ENCODE measurements at places on chromosomes 2 and 18.
A peak's percentile ranks its signal among the peaks of the same experiment; 100 is the strongest.

GRCh38 chr18:8324343-8325065 lies 284.7 kb upstream of the RAB12 start:
- DNase-seq, result no peak

DNA sequence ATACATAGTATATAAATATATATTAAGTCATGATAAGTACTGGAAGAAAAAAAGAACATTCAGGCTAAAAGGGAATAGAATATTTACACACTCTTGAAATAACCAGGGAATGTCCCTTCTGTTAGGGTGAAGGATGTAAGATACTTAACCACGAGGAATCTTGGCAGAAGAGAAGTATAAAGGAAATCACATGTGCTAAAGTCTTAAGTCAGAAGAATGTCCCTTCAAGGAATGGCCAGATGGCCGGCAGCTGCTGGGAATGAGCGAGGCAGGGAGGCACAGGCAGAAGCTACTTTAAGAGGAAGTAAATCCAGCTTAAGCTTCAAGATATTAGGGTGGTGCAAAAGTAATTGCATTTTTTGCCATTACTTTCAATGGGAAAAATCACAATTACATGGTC lies 5.5 kb downstream of the CCDC102B start:
- DNase-seq, result no peak

GRCh38 chr18:48719974-48720654 lies 181.3 kb downstream of the CTIF start:
- no peak for DNase-seq

DNA sequence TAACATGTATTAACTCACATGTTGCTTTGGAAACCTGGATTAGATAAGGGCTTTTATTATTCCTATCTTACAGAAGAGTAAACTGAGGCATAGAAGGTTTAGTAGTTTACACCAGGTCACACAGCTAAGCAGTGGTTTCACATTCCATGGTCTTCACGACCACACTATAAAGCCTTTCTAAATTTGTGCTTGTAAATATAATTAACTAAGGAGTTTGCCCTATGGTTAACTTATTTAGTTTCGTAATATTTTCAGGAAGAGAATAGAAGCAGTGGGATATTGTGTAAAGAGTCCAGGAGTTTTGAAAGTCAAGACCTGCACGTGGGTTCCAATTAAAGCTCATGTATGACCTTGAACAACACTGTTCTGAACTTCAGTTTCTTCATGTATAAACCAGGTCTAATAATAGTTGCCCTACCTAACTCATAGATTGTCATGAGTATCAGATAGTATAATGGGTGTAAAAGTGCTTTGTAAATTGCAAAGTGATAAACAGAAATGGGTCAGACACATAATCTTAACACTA lies 19.5 kb upstream of the SOS1 start:
- no peak for DNase-seq

DNA sequence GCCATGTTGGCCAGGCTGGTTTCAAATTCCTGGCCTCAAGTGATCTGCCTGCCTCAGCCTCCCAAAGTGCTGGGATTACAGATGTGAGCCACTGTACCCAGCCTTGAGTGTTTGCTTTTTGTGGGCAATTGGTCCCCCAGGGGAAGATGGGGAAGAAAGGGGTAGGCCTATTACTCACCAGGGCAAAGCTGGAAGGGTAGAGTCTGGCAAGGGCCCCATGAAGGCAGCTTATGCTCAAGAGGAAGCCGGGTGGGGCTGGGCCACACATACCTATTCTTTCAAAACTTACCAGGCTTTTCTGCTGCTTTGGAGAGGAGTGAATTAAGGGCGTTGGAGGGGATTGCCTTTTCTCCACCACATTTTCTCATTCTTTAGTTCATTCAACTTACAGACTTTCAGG lies 24.5 kb upstream of the CD28 start:
- DNase-seq, result no peak

DNA sequence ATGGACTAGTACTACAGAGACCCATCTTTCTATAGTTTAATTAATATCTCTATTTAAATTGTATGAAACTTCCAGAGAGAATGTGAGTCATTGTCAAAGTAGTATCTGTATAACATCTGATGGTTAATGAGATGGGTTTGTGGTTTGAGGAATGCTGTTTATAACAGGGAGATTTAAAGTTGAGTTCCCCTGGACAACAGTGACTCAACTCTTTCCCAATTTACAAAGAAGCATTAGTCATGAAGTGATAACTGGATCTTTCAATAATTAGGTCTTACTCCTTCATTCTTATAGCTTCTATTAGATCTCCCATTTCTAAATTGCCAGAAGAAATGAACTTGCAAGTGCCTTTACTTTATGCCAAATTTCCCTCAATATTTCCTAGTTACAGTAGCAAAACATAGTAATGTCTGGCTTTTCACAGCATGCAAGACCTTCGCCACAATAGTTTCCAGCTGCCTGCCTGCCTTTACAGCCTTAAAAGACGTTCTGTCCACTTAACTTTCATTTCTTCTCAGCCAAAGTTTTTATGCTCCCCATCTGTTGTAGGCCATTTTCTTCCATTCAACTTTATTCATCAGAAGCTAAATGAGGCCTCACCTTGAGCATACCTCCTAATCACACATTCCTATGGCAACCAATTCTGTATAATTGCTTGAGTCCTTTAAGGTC lies 47.7 kb upstream of the WDR75 start:
- no peak for DNase-seq

DNA sequence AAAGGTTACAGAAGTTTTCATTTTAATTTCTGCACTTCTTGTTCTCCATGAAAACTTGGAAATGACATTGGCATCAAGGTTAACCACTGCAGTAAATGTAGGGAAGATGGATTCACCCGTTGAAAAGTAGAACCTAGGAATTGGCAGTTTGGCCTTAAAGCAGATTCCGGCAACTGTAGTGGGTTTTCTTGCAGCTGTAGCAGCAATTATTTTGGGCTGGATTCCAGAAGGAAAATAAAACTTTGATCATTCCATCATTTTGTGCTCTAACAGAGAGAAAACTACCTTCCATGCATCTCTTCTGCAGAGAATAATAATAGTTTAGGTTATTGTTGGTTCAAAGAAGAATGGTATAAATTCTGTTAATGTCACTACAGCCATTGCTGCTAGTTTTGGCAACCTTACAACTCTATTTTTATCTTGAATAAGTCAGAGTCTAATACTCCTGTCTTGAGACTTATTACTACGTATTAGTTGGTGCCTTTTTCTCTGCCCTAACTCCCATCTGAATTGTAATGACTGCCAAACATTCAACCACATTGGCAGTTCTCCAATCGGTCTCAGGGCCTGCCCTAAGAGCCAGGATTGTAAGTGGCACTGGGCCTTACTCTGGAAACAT lies 178.1 kb upstream of the PIEZO2 start:
- no peak for DNase-seq

GRCh38 chr2:109031476-109032228 lies 42.6 kb upstream of the EDAR start:
- peak; percentile 45 for DNase-seq

DNA sequence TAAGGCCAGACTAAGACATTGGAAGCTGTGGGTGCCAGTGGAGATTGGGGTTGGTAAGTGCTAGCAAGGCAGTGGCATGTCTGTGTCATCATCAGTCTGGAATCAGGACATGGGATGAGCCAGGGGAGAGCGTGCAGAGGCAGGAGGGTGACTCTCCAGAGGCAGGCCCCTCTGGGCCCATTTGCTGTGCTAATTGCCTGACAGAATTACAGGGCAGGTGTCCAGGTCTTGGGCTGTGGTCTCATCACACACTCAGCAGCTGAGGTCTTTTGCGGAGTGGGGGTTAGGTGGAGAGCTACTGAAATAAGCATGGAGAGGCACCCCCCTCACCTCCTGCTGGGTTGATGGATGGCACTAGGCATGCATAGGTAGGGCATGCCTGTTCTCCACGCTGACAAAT lies 57.4 kb downstream of the CELF4 start:
- no peak for DNase-seq

GRCh38 chr2:207813221-207813916 lies 43.7 kb upstream of the FZD5 start:
- no peak for DNase-seq

DNA sequence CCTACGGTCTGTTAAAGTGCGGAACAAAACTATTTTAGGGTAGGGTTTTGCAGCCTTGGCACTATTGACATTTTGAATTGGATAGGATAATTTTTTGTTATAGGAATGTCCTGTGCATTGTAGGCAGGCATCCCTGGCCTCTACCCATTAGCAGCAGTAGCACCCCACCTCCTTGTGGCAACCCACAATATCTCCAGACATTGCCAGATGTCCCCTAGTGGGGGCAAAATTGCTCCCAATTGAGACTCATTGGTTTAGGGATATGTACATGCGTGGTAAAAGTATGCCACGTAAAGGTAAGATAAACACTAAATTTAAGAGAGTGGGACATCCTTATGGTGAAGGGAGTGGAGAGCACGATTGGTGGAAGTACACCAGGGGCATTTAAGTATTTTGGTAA lies 4.6 kb downstream of the MIB1 start:
- no peak for DNase-seq

- DNase-seq, result no peak
Measured at GRCh38 chr2:104572834-104573233, 281.1 kb upstream of the POU3F3 start.

GRCh38 chr2:127652786-127653357 lies 6.9 kb downstream of the GPR17 start:
- no peak for DNase-seq

GRCh38 chr2:168571061-168571460 lies 115.0 kb downstream of the CERS6 start:
- DNase-seq, result no peak

- no peak for DNase-seq
Measured at GRCh38 chr18:68447286-68447685, 267.6 kb downstream of the TMX3 start.

DNA sequence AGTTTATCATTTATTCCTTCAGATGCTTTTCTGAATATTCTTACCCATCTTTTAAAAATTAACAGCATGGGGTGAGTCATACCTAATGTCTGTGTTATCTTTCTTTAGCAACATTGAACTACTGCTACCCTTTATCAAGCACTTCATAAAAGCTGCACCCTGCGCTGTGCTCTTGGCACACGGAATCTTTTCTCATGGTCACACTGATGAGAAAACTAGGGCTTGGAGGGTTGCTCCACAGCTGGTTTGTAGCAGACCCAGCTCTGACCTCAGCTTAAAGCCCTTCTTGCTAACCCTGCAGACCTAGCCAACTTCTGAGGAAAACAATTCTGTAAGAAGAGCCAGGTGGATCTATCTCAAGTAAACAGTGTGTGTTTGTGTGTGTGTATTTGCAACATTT lies 106.3 kb downstream of the RNF144A start:
- no peak for DNase-seq

GRCh38 chr18:58300867-58301266 lies 256.8 kb downstream of the NEDD4L start:
- no peak for DNase-seq

DNA sequence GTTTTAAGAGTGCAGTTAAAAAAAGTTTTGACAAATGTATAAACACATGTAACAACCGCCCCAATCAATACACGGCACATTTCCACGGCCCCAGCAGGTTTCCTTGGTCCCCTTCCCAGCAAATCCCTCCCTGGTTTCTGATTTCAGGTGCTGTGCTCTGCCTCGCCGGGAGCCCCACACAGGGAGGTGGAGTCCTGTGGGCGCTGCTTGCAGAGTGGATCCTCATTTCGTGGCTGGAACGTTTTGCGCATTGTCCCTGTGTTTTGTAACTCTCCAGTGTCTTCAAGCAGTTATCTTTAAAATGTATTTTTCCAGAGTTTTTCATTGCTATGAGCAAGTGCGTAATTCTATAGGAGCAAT lies 124.8 kb downstream of the GALR1 start:
- no peak for DNase-seq

DNA sequence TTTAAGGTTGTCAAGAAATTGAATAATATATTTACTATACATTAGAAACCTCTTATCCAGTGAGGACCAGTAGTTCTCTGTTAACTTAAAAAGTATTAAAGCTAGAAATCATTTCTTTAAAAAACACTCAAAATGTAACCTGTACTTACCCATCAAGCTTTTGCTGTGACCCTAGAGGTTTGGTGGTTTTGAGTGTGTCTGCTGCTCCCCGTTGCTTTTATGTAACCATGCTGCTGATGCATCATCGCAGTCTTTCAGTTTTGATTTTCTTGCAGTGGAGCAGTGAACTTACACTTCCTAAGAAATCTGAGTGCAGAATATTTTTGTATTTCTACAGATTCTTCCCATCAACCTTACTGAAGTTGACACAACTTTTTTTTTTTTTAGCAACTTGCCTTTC lies 34.2 kb downstream of the MRPS9 start:
- peak; percentile 24 for DNase-seq

DNA sequence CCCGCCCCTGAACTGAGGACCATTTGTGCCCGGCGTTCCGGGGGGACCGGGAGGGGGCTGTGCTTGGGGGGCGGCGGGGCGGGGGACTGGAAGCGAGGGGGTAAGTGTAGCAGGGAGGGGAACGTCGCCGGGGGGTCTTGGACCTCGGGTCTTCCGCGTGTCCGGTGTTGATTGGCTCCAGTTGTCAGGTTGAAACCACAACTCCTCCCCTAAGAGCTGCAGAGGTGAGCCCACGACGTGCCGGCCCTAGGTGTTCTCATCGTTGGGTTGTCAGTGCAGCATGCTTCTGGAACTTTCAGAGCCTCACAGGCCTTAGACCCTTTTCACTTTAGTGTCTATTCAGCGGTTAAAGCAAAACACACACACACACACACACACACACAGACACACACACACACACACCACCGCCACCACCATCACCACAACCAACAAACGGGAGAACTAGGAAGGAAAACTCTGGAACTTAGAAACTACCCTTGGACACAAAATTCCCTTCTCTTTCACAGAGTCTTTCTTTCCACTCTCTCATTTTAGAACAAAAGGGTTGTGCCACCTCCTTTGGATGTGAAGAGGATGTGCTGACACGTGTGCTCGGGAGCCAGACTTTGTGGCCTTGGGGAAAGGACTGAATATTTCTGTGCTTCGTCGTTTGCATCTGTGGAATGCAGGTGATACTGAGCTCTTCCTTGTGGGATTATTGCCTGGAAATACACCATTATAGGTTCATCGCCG lies 6.7 kb upstream of the DLX2 start:
- DNase-seq, result no peak

DNA sequence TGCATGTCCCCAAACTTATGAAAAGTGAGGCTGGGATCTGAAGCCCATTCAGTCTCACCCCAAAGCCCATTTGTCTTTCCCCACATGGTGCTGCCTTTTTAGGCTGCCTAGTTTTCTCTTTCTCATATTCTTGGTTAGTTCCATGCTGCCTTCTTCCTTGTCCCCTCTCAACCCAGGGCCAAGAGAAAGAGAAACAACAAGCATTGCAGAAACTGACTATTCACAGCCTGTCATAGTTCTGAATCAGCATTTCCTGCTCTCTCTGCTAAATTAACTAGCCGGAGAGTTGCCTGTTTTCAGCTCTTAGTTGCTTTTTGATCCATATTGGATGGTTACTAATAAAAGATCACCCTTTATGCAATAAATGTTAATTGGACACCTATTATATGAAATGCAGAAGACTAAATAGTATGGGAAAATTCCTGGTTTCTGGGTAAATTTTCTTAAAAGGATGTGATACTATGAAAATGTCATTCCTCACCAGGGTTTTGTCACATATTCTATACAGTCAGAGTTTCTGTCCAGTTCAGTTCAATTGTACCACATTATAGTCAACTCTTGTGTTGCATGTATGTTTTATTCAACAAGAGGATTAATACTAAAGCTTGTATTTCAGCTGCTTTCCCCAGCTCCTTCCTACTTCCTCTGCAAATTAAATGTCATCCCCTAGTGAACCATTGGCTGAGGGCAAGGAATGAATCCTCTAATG lies 246.5 kb downstream of the GALR1 start:
- no peak for DNase-seq

GRCh38 chr2:28616396-28616999 lies 120.6 kb downstream of the PLB1 start:
- DNase-seq, result no peak

- DNase-seq, result no peak
Measured at GRCh38 chr2:20176760-20177159, 48.2 kb downstream of the SDC1 start.

GRCh38 chr2:72778410-72778809 lies 47.4 kb downstream of the EXOC6B start:
- DNase-seq, result no peak

Data from GM20000 (cell line).